ENCODE measurements at places on chromosomes 2 and 18.

- DNase-seq, result no peak
These were observed 8.2 kb downstream of the DPP4 start for GRCh38 chr2:162065767-162066166.

DNA sequence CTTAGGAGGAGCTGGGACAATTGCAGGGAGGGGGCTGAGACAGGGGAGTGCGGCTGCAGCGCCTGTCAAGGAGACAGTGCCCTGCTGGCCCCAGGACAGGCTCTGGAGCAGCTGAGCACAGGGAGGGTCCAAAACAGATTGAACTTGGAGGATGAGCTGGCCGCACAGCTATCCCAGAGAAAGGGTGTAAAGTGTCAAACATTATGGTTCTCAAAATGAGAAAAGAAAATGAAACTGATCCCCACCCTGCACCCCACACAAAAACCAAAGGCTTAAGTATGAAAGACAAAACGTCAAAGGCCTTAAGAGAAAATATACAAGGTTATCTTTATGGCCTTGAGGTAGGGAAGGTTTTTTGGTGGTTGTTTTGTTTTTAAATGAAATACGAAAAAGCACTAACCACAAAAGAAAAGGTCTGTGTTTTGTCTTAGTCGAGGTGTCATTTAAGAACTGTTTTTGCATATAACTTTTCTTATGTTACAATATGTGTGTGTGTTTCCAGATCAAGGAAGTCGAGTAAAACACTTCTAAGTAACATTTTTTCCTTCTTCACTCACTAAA lies 111.8 kb downstream of the HDAC4 start:
- no peak for DNase-seq

GRCh38 chr2:60604486-60605064 lies 51.1 kb upstream of the BCL11A start:
- no peak for DNase-seq

DNA sequence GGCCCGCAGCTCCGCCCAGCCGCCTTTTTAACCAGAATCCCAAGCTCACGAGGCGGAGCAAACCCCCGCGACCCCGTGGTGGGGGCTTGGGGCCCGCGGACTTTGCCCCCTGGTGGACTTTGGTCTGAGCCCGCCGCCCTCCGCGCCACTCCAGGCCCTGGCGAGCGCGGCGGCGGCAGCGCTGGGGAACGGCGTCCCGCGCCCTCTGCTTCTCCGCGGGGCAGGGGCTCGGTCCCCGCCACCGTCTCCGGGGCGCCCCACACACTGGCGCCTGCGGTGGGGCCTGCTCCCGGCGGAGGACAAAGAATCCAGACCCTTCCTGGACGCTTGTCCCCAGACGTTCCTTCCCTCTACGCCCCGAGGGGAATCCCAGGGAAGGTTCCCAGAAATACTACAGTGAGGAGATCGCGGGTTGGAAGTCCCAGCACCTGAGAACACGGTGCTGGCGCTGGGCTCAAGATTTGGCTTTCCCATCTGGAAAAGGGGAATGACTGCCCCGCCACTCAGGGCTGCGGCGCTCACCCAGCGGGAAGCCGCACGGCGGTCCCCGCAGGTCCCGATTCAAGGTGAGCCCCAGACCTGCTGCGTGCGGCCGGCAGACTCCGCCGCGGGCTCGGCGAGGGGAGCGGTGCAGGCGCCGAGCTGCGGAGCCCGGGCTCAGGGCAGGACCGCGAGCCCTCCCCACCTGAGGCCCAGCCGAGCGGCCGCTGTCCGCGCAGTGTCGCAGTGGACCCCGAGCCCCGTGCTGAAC lies at the start of gene HAAO:
Gene HAAO, minus strand, starts transcription at position 1 of the 751 bp plus-strand sequence. CDS start 47 bp downstream, outside the sequence.
- DNase-seq, result no peak

GRCh38 chr2:111052621-111053020 lies 68.1 kb upstream of the BCL2L11 start:
- no peak for DNase-seq

DNA sequence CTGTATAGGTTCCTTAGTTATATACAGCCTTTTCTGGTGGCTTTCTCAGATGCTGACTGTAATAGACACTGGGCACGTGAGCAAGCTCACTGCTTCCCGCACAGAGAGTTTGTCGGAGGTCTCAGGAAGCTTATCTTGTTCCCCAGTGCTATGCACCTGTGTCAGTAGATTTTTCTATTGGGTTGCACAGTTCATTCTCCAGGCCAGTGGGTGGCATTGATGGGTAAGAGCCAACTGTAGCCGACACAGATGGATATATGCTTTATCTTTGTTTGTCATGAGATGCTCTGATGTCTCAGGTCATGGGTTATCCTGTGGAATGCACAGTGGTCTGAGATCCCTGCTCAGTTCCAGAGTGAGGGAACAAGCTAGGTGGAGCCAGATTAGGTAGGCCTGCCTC lies 293.0 kb downstream of the GRB14 start:
- no peak for DNase-seq

DNA sequence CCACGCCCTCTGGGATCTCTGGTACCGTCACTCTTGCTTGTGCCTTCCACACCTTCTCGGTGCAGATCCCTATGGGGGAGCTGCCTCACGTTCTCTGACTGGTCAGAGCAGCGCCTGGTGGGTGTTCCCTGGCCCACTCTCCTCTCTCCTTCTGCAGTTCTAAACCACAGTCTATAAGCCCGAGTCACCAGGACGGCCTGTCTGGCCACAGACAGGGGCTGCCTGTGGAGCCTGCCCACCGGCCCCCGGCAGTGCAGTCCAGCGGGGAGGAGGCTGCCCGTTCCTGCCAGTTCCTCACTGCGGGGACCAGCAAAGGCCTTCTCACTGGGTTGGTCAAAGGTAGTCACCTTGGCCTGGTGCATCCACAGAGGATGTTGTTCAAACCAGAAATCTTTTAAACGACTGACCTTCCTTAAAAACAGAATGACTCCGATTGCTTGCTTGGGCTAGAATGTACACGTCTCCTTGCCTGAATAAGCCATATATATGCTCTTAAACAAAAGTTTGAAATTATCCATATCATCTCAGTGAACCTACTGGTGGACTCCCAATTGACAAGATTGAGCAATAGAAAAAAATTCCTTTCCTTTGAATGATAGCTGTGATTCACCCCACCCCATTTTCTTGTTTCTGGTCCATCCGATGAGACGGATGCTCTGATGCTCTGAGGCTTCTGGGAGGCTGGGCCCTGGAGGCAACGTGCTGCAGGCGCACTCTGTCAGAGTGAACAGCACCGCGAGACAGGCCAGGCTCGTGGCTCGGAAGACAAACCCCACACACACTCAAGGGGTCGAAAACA lies 61.2 kb downstream of the RALBP1 start:
- no peak for DNase-seq

GRCh38 chr2:16127958-16128357 lies 187.6 kb downstream of the MYCN start:
- no peak for DNase-seq

DNA sequence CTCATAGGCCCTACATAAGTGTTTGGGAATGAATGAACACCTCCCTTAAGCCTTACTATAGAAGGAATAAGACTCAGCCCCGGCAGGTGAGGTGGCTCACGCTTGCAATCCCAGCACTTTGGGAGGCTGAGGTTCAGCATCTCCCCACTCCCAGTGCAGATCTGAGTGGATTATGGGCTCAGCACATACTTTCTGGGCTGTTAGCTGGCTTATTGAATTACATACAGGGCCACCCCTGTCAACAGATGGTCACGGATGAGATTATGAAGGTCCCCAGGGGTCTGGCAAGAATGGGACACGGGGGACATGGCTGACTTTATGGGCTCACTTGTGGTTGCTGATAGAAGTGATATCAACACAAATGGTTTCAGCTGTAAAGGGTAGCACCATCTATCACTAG lies 322.3 kb downstream of the TSN start:
- DNase-seq, result no peak

DNA sequence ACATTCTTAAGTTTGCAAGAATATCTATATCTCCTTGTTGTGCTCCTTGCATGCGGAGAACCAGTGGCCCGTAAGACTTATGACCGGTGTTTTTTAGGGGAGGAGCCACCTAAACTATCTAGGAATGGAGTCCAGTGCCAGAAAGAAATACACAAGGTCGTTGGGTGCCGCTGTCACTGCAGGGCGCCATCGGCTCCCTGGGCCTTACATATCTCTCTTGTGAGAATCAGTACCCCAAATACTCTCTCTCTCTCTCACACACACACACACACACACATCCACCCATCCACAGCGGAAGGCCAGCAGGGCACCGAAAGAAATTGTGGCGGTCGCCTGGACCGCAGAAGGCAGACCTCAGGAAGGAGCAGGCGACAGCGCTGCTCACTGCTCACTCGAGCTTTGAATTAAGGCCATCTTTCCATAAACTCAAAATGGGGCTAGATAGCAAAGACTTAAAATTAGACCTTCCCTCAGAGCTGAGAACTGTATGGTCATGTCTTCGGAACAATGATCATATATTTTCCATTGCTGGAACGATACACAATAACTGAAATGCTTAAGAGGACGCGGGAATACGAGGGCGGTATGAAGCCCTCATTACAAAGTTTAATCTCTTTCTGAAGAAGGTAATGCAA lies 10.4 kb downstream of the NR4A2 start:
- no peak for DNase-seq

- DNase-seq, result no peak
These were observed 41.1 kb downstream of the CDK15 start for GRCh38 chr2:201847481-201847880.

GRCh38 chr18:2805970-2806943 lies 40.5 kb upstream of the EMILIN2 start:
- DNase-seq, result no peak

- no peak for DNase-seq
These were observed 1.4 kb upstream of the POLR1B start for GRCh38 chr2:112540906-112541305.

DNA sequence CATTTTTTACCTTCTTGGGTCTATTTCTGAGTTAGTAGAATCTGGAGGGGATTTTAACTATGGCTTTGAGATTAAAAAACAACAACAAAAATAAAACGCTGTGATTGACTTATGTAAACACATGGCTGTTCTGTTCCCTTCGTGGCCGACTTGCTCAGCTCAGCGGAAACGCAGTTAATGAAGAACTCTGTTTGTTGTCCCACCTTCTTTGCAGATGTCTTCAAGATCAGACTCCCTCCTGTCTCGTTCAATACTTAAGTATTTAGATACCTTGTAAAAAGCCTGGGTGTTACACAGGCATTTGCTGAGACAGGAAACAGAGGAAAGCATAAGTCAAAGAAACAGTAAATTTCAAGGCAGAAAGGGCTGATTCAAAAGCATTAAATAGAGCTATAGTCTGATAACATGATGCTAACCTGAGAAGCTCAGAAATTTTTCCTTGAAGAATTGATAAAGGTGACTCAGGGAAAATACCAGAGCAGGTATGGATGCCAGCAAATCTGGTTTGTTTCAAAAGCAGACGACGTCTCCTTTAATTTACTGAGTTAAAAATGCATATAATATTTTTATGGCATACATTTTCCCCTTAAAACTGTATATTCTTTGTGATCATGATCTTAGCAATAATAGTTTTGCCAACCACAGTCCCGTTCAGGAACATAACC lies 21.7 kb upstream of the POLI start:
- DNase-seq, result no peak

- DNase-seq, result no peak
These were observed 152.5 kb upstream of the APCDD1 start for GRCh38 chr18:10301831-10302483.

DNA sequence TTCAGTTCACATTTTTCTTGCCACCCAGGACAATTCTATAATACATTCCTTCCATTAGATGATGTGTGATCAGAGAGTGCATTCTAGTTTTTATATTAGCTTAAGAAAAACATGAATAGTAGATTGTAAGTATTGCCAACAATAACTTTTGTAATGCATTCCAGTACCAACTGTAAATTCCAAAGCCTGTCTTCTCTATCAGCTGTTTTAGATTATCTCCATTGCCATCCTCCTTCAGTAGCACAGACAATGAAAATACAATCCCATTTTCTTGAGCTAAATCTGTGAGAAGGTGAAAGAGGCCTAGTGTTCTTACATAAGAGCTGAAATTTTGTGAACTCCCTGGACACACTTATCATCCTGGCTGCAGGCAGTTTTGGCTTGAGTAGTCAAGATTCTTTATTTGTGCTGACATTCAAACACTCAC lies 103.9 kb downstream of the CCBE1 start:
- no peak for DNase-seq

DNA sequence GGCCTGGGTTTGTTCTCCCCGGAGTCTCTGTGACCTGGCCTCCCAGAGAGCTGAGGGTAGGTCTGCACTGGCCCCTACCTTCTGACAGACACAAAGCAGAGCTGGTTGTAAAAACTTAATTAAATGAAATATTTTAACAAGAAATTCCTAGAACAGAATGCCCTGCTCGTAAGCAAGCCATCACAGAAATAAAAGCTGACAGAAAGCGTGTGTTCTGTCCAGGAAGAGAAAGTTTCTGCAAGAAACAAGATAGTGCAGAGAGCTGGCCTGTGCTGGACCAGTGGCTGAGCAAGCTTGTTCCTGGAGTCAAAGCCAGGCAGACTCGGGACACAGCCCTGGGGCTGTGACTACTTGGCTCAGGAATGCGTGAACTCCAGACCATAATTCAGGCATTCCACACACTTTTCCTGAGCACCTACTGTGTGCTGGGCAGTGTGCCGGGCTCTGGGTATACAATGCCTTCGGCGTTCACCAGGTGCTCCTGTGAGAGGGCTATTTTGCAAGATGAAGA lies 51.6 kb downstream of the APOB start:
- DNase-seq, result no peak

DNA sequence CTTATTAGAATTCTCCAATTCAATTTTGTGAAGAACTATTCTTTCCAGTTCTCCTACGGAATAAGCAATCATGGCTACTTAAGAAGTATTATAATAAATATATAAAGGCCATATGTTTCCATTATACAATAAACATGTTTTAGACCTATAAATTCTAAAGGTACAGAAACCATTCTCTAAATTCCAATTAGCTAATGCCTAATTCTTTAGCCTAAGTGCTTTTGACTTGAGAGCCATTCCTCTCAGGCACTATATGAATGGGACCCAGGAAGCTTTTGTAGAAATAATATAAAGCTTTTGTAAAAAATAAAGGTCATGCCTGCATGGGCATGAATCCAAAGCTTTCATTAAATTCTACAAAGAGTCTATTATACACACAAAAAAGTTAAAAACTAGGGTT lies 161.0 kb upstream of the UNC80 start:
- DNase-seq, result no peak

DNA sequence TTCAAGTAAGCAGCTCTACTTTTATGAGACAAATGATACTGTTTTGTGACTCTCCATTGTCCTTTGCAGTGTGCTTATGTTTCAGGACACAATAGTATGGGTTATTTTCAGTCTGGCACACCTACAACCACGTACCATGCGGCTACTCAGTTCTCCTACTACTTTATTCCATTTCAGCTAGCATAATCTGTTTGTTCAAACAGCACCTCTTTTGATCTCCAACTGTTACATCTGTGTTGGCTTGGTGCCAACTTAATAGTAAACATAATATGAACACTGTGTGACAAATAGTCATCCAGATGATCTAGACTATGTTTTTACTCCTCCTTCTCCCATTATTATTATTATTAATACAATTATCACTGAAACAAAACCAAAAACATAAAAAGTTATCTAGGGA lies 40.5 kb downstream of the MYO3B start:
- no peak for DNase-seq

GRCh38 chr2:62817995-62818713 lies 112.6 kb downstream of the EHBP1 start:
- DNase-seq, result no peak

- DNase-seq, result no peak
These were observed 14.1 kb downstream of the ACMSD start for GRCh38 chr2:134852518-134852917.
